Activated CD4-positive, alpha-beta T cell treated with anti-CD3 and anti-CD28 coated beads, Interleukin-2, amount 50 U/mL, for 4 hours (primary cell): ENCODE measurements at places on chromosomes 2 and 18.

DNA sequence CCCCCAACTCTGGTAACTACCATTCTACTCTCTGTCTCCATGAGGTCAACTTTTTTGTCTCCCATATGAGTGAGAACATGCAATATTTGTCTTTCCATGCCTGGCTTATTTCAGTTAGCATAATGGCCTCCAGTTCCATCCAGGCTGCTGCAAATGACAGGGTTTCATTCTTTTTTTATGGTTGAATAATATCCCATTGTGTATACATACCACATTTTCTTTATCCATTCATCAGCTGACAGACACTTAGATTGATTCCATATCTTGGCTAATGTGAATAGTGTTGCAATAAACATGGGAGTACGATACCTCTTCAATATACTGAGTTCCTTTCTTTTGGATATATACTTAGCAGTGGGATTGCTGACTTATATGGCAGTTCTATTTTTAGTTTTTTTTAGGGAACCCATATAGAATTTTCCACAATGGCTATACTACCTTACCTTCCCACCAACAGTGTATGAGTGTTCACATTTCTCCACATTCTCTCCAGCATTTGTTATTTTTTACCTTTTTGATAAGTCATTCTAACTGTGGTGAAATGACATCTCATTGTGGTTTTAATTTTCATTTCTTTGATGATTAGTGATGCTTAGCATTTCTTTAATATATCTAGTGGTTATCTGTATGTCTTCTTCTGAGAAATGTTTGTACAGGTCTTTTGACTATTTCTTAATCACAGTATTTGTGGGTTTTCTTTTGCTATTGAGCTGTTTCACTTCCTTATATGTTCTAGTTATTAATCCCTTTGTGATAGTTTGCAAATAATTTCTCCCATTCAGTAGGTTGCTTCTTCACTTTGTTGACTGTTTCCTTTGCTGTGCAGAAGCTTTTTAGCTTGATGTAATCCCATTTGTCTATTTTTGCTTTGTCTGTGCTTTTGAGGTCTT, 112.2 kb downstream of the SRBD1 start:
- no peak for DNase-seq

- no peak for DNase-seq
Observed at GRCh38 chr2:136243638-136244535, 125.9 kb upstream of the CXCR4 start.

DNA sequence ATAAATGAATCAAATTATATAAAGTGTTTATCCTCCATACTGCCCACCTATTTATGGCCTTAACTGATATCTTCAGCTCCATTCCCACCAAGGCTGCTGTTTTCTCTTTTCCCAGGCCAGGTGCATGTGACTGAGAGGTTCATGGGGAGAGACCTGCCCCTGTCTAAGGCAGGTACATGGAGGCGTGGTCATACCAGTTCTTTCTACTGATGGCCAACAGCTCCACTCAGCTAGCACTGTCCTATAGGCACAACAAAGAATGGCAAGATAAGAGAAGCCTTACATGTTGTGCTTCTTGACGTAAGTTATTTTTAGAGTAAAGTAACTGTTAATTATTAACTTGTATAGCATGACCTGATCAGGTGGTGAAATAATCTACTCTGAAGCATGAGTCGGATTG, 16.8 kb downstream of the AKAIN1 start:
- no peak for DNase-seq

- no peak for DNase-seq
Observed at GRCh38 chr2:63834401-63834800, 7.3 kb upstream of the UGP2 start.

- no peak for DNase-seq
Observed at GRCh38 chr2:239606741-239607516, 206.1 kb upstream of the HDAC4 start.

DNA sequence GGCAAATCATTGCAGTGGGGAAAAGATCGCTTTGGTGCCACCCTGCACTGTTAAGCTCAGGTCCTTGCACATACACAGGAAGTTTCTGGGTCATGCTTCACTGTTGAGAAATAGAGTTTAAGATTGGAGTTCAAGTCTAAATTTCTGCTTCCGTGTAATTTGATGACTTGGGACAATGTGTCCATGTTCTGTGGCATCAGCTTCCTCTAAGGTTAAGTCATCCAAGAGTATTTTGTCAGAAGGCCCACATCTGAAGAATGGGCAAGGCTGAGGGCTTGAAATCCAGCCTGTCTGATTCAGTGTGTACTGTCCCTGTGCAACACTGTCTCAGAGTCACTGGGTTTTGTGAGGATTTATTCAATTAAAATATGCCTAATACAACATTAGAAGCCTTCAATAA, 880.7 kb downstream of the SUCLG1 start:
- no peak for DNase-seq

DNA sequence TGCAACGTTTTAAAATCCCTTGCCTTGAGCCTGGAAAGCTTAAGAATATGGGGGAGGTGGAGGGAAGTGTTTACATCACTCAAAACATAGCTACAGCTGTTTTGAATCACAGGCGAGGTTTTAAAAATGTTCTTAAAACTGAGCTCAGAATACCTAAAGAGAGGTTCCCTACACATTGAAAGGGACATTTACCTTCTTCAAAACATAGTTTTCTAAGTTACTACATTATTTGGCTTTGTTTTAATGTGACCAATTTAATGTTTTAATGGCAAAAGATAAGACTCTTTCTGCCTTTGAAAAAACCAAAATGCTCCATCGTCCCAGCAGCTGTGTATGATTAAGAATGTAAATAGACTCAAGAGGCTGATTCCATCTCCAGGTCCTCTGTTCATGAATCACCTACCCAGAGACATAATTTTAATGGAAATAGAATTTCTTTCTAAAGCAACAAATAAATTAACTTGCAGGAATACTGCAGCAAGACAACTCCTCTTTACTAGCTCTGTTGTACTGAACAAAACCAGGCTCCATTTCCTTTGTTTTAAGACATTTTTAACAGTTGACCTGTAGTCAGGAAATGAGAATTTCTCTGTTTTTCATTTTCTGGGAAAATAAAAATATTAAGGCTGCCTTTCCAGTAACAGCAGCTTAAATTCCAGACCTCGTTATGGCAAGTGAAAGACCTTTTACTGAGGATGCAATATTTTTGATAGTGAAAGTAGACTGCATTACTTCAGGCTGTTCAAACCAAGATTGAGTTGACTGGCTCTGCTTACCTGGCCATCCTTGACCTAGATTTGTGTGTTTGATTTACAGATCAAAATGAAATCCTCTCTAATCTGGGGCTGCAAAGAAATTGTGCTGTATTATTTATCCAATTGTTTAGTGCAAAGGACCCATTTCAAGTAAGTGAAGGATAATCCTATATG, 33.7 kb upstream of the WDR75 start:
- DNase-seq: no peak

GRCh38 chr18:47560723-47561715, 309.6 kb upstream of the SKOR2 start:
- DNase-seq: no peak

- DNase-seq: no peak
Observed at GRCh38 chr2:218320704-218321336, 28.5 kb upstream of the TMBIM1 start.

DNA sequence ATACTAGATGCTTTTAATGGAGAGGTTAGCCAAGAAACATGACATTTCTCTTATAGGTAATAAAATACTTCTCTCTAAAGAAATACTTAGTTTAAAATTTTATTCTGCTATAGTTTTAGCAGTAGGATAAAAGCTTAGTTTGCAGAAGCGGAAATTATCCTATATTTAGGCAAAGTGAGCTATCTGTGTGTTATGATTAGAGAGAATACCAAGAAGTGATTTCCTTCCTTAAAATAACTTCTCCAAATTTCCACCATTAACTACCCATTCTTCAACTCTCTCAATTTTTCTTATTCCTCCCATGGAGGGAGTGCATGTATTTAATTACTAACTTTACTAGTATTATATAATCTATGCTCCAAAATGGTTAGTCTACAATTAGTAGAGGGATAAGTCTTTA, 15.8 kb upstream of the IL1RL1 start:
- no peak for DNase-seq

GRCh38 chr2:230906471-230907230, 18.4 kb downstream of the GPR55 start:
- no peak for DNase-seq

DNA sequence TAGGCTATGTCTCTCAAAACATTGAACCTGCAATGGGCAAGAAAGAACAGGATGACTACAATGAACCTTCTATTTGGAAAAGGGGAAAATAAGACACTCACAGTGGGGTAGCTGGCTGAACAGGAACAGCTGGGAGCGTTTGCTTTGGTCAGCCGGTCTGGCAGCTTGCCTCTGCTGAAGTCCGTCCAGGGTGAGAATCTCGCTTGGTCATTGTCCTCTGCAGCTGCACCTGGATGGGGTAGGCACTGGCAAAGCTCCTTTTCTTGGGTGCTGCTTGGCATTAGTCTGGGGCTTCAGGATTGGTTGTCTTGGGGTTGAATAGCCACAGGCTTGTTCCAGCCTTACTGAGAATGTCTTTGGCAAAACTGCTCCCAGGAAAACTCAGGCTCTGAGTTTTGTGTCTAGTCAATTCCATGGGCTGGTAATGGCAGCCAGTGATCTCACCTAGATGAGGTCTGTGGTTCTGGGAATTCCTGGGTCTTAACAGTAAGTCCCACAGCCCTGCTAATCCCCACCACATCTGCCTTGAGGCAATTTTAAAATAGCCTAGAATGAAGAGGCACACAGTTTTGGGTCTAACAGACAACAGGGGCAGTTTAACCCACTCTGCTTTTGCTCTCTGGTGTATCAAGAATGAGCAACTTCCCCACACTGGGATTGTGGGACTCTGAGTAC, 13.4 kb downstream of the NEDD4L start:
- DNase-seq: no peak

- no peak for DNase-seq
Observed at GRCh38 chr2:70966681-70967080, 11.7 kb upstream of the ANKRD53 start.

DNA sequence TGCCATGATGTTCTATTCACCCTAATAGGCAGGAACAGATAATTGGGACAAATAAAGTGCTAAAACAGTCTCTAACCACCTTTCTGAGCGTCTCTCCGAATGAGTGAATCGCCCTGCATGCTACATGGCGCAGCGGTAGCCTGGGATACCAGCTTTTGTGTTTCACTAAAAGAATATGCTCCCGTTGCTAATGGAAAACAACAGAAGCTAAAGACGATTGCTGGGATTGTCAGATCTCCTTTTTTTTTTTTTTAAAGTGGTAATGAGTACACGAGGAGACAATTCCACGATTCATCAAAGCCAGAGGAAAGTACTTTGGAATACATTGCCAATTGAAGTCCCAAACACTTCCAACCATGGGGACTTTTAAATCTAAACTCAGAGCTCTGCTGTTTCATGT, 1815.3 kb upstream of the CELF4 start:
- no peak for DNase-seq

DNA sequence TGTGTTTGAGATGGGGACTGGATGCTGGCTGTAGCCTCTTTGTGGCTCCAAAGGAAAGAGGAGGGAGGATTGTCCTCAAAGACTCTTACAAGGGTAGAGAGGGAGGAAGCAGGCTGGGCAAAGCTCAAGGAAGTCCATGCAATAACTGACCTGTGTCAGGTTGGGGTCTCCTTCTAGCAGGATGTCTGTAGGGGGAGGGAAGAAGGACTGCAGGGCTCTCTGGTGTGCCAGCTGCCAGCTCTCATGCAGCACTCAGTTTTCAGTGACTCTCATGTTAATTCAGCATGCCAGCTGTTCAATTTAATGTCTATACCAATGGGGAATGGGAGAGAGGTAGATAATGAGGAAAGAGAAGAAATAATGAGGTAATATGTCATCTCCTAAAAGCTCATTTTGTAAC, 85.3 kb upstream of the RANBP2 start:
- no peak for DNase-seq

GRCh38 chr2:20225294-20226151, 593 bp upstream of the SDC1 start:
- DNase-seq: no peak

GRCh38 chr2:144081272-144081671, 438.6 kb downstream of the ZEB2 start:
- no peak for DNase-seq

- no peak for DNase-seq
Observed at GRCh38 chr2:23346781-23347180, 38.2 kb upstream of the KLHL29 start.
